ENCODE measurements at places on chromosomes 4 and X.

DNA sequence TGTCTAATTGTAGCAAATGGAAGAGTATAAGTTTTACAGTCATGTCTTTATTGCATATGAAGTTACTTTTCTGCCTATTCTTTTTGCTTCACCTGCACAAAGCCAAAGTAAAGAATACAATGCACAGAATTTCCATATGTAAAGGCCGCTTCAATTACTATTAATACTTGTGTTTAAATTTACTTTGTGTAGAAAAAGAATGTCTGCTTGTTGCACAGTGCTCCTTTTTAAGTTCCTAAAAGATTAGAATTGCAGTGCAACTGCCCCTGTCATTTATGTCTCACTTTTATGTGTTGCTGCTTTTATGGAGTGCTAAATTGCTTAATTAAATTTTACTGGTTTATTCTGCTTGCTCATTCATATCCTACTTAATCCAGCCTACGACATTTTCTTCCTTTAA lies 830.5 kb downstream of the PDHA2 start:
- no peak for DNase-seq

DNA sequence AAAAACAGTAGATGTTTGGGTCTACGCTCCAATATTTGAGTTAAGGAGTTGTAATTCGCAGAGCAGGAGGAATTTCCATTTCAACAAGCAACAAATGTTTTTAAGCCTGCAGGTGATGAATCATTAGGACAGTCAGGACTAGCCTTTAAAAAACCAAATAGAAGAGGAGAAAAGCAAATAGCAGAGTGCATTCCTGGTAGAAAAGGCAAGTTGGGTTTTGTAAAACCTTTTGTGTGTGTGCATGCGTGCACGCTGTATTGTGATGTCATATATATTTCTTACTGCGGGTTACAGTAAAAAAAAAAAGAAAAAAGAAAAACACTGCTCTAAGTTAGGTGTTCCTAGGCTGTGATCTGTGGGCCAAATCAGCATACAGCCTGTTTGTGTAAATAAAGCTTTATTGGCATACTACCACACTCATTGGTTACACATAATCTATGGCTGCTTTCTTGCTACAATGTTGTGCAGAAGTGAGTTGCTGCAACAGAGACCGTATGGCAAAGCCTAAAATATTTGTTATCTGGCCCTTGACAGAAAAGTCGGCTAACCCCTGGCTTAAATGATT lies 135.6 kb downstream of the MID1 start:
- peak; percentile 36 for DNase-seq

DNA sequence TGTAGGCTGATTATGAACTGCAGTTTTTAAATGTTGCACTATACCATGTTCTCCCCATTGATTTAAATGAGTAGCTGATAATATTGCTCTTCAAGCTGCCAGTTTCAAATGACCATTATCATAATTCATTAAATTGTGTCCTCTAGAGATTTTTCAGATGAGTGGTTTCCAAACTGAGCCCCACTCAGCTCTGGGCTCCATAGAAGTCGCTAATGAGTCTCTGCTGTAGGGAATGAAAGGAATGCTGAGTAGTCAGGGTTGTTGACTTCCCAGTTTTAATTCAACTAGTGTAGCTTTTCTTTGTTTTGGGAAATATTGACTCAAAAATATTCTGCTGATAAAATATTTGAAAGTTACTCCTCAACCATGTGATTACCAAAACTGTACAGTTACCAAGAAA lies 1081.1 kb downstream of the ARAP2 start:
- no peak for DNase-seq

DNA sequence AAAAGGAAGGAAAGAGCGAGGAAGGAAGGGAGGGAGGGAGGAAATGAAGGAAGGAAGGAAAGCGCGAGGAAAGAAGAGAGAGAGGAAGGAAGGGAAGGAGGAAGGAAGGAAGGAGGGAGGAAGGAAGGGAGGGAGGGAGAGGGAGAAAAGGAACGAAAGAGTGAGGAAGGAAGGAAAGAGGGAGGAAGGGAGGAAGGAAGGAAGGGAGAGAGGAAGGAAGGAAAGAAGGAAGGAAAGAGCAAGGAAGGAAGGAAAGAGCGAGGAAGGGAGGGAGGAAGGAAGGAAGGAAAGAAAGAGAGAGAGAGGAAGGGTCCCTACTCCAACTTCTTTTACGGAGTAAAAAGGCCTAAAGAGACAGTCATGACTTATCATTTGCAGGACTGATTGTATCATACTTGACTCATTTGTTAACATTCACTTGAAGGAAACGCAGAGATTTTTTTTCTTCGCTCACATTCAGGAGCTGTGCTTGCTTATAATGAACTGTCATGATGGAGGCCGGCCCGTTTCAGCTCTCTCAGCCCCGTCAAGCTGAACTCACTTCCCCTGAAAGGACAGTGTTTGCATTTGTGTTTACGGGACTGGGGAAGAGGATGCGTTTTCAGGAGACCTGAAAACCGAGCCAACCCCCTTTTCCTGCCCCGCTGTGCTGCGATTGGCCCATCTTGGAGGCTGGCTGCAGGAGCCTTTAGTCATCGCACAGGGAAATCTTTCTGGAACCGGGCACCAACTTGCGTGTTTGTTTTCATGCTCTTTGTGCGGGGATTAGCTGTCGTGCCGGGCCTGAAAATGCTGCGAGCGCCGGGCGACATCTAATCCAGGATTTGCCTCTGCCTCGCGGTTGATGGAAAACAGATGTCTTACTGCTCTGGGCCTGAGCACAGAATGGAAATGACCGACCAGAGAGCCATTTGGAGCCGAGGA lies 17.8 kb downstream of the TRIM2 start:
- DNase-seq = peak; percentile 91

DNA sequence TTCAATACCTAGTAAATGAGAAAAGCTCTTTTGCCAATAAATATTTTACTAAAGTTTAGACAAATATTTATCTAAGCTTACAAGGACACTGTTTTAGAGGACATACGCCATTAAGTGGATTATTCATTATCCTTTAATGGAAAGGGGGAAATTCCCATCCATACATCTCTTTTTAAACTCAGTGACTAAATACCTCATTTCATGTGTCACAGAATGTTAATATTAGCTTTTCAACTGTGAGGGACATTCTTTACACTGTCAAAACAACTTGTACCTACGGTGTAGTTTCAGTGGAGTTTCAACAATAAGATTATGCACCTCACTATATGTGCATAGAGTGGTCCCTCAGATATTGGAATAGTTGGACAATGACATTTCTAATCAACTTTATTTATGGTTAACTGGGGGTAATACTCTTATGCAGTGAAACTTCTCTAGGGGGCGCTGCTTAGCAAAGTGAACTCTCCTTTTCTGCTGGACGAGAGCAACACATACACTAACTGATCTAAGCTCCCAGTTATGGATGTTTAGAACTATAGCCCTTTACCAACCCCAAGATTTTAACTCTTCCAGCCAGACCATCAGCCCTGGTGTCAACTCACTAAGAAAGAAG lies 9.7 kb downstream of the HS6ST2 start:
- DNase-seq = no peak

GRCh38 chr4:785332-786073 lies 40.4 kb downstream of the CPLX1 start:
- DNase-seq = no peak

DNA sequence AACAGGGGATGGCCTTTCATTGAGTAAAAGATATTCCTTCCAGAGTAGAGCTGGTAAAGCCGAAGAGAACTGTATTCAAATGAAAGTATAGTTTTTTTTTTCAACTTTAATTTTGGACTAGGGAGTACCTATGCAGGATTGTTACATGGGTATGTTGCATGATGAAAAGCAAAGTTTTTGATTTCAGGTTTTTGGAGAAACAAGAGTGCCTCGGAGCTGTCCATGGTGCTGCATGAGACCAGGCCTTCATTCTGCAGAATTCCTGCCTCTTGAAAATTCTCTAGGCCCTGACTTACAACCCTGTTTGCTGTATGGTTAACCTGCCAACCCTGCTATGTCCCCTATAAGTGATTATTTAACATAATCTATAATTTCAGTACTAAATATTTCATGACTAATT lies 1065.7 kb upstream of the FTHL17 start:
- peak; percentile 0 for DNase-seq

GRCh38 chrX:92230628-92231027 lies 451.5 kb downstream of the PCDH11X start:
- DNase-seq = no peak

DNA sequence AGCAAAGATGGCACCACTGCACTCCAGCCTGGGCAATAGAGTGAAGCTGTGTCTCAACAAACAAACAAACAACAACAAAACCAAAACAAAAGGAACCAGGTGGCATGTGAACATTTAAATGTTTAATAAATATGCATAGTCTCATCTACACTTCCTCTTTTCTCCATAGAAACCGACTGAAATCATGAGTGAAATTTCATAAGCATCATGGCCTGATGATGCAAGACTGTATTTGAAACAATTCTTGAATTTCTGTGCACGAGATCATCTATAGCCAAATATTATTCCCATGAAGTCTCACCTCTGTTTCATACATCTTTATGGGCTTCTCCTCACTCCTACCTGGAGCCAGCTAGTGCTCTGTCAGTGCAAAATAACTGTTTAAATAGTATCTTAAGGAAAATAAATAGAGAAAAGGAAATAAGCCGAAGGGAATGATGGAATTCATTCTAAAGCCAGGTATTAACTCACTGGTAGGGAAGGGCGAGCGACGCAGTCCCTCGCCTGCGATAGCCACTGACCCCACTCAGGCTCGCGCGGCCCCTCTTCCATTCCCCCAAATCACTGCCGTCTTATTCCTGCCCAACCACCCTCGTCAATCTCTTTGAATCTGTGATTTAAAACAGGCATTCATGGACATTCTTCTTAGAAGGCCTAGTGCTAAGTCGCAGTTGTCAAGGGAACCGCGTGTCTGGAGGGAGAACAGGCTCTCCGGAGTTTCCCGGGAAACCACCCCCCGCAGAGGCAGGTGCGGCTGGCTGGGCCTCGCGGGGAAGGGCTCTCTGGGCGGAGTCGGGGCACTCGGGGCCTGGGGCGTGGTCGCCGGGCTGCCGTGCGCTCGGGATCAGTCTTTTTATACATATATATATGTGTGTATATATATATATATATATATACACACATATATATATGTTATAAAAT lies 52.4 kb upstream of the TRIM2 start:
- no peak for DNase-seq

- DNase-seq = no peak
Observed at GRCh38 chrX:42079968-42080367, 156.6 kb upstream of the CASK start.

- DNase-seq = peak; percentile 20
Observed at GRCh38 chrX:18390941-18391538, 34.4 kb upstream of the CDKL5 start.

DNA sequence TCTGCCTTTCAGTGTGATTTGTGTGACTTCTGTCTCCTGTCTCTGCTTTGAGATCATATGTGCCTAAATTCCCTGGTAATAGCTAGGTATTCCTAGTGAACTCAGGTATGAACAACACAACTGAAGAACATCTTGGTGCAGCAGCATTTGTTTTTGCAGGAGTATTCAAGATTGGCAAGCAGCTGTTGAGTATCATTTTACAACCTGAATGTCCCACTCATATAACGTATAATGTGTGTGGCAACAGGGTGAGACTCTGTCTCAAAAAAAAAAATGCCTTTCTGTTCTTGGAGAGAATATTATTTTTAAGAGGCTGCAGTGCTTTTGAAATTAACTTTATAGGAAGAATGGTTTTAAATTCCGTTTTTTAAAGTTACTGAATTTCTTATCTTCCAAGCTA lies 7.7 kb downstream of the LSM6 start:
- no peak for DNase-seq

DNA sequence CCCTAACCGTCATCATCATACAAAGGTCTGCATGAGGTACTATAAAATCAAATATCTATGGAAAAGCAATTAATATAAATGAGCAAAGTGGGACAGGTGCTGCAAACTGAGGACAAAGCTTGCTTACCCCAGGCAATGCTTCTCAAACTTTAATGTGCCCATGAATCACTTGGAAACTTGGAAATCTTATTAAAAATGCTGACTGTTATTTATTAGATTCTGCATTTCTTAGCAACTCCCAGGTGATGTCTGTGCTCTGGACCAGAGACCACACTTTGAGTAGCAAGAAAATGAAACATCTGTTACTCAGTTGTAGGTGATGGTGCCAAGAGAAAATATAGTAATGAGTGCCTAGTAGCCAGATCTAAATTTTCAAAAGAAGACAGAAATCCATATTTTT lies 890.4 kb upstream of the FTHL17 start:
- DNase-seq = no peak

GRCh38 chrX:54043056-54043455 lies 1.2 kb downstream of the PHF8 start:
- no peak for DNase-seq

DNA sequence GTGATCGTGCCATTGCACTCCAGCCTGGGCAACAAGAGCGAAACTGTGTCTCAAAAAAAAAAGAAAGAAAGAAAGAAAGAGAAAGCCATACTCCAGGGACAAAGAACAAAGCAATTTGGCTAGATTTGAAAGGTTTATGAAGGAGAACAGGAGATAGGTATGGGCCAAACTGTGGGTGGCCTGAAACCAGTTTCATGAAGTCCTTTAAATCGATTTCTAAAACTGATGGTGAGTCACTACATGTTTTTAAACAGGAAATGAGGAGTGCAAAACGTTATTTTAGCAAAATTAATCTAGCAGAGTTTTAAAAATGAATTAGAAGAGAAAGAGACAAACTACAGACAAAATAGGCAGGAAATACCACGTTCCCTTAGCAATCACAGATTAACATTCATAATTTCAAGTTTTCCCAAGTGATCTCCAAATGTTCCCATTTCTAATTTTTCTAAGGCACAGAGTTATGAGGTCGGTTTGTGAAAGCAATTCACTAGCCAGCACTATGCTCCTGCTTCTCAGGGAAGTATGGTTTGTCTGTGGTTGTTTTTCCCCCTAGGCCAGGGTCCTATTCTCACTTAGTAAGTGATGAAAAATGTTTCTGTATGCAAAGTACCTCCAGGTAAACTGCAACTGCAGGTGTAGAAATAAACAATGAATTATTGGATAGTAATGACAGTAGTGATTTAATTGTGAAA lies 190.6 kb downstream of the PPP3CA start:
- no peak for DNase-seq

DNA sequence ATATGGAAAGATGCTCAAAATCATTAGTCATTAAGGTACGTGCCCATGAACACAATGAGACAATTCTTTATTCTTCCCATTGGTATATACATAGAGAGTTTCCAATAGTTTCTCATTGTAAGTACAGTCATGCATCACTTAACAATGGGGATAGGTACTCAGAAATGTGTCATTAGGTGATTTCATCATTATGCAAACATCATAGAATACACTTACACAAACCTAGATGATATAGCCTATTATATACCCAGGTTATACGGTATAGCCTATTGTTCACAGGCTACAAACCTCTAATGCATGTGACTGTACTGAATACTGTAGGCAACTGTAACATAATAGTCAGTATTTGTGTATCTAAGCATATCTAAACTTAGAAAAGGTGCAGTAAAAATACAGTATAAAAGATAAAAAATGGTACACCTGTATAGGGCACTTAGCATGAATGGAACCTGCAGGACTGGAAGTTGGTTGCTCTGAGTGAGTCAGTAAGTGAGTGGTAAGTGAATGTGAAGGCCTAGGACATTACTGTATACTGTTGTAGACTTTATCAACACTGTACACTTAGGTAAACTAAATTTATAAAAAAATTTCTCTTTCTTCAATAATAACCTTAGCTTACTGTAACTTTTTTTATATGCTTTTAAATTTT lies 49.6 kb downstream of the KLHL13 start:
- peak; percentile 1 for DNase-seq

GRCh38 chr4:73068491-73069337 lies 802 bp downstream of the COX18 start:
- peak; percentile 6 for DNase-seq

Measured in RWPE1 (cell line).